ENCODE measurements at places on chromosomes 2 and 18.
A peak's percentile ranks its signal among the peaks of the same experiment; 100 is the strongest.

GRCh38 chr18:56645415-56646016 lies 5.6 kb upstream of the WDR7 start:
- peak; percentile 30 for DNase-seq

DNA sequence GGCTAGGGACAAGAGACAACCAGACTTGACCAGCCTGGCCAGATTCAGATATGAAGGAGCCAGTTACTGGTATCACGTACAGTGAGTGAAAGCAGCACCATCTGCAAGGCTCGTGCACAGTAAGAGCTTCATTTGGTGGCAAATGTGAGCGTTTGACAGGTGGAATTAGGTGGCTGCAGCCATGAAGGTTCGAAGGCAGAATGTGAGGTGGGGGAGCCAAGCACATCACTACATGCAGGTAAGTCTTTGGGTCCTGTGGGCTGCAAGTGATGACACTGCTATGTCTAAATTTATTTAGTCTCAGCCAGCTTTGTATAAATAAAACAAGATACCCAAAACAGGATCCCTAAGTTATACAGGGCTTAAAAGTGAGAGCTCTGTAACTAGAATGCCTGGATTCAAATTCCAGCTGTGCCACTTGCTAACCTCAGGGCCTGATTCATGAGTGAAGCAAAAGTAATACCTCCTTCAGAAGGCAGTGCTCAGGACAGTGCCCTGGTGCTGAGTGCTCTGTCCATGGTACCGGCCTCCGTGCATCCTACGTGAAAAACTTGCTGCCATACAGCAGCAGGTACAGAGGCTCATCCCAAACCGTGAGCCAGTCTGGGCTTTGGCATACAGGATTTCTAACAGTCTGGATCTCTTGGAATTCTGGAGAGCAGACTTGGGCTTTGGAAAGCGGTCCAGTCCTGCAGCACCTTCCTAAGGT lies 18.6 kb downstream of the DDX18 start:
- no peak for DNase-seq

DNA sequence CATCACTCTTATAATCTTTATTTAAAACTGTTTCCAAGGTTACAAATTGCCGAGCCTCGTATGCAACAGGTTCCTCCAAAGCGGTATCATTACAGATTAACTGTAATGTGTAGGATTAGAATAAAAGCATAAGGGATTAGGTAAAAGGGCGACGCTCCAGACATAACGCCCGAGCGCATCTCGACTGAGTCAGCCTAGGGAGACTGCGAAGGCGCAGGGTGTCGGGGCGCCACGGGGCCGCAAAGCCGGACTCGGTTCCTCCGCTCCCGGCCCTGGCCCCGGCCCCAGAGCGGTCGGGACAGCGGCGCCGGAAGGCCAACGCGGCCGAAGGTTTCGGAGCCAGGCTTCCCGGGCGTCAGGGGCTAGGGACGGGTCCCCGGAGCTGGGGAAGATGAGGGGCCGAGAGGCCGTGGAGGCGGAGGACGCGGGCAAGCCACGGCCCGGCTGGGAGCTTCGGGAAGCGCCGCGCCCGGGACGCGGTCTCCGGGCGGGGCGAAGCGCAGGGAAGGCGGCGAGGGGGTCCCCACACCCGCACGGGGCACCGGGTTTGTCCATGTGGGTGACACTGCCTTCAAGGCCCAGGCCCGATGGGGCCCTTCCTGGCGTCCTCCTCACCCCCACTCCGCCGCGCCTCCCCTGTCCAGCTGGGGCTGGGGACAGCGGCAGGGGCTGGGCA lies 12.9 kb upstream of the SIX3 start:
- no peak for DNase-seq

DNA sequence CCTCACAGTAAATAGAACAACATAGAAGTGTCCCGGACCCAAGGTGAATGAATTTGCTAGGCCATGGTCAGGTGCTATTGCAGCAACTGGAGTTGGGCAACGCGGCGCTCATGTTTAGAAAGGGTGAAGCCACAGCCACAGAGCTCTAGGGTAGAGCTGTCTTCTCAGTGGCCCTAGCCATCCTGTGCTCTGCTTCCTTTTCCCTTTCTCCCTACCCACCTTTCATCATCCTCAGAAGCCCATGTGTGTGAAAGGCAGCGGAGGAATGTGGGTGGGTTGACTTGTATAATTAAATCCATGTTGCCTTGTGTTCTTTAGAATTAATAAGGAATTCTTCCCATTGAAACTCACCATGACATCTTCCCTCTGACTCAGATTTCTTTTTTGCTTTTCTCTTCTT lies 336.7 kb downstream of the OSR1 start:
- DNase-seq = no peak

- no peak for DNase-seq
Observed at GRCh38 chr2:888211-888801, 62.3 kb upstream of the SNTG2 start.

DNA sequence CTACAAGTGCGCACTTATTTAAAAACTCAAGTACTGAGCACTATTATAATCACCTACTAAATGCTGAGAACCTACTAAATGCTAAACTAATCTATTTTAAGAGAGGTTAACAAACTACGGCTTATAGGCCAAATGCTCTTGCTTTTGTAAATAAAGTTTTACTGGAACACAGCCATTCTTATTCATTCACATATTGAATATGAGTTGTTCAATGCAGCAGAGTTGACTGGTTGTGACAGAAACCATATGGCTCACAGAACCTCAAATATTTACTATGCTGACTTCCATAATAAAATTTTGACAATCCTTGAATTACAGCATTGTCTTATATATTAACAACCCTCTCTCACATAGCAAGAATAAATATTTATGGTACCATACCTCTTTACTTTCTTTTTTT lies 103.2 kb downstream of the ZNF521 start:
- no peak for DNase-seq

- no peak for DNase-seq
Observed at GRCh38 chr2:236610991-236611821, 41.6 kb downstream of the ACKR3 start.

- no peak for DNase-seq
Observed at GRCh38 chr2:23351388-23352141, 33.4 kb upstream of the KLHL29 start.

DNA sequence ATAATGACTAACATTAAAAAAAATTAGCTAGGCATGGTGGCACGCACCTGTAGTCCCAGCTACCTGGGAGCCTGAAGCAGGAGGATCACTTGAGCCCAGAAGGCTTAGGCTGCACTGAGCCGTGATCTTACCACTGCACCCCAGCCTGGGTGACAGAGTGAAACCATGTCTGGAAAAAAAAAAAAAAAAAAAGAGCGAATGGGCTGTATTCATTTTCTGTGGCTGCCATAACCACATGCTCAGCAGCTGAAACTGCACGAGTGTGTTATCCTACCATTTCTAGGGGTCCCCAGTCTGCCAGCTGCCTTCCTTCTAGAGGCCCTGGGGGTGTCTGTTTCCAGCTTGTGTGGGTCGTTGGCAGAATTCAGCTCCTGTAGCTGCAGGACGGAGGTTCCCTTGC lies 247.8 kb downstream of the EIPR1 start:
- no peak for DNase-seq

GRCh38 chr2:198062826-198063225 lies 258.4 kb downstream of the PLCL1 start:
- DNase-seq = no peak

DNA sequence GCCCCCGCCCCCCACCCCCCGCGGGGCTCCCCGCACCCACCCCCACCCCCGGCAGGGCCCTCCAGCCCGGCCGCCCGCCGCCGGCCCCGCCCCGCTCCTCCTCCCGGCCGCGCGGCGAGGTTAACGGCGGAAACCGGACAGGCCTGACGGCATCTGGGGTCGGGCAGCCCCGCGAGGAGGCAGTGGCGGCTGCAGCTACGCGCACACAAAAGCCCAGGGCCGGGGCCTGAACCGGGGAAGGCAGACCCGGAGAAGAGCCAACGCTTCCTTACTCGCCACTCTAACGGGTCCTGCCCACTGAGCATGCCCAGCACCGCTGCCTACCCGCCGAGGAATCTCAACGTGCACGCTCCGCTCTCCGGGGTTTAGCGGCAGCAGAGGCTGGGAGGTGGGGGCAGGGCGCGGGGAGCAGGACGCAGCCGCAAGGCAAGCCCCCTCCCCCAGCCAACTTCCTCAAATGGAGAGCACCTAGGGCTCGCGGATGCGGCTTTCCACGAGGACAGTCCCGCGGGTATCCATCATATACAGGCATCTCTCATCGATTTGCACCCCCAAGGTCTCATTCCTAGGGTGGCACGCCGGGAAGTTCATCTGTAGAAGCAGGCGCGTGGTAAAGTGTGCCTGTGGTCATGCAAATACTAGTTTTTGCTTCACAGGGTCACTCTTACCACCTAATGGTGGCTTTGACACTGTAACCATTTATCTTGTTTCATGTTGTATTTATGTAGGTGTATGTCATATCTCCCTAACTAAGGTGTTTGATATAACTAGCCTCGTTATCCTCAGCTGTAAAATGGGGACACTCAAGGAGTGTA lies at the start of gene MEMO1:
Gene MEMO1, minus strand, starts transcription at position 339 of the 815 bp plus-strand sequence. CDS start 761 bp downstream, outside the sequence.
- peak; percentile 96 for DNase-seq

- no peak for DNase-seq
Observed at GRCh38 chr2:221377597-221377996, 194.5 kb downstream of the EPHA4 start.

DNA sequence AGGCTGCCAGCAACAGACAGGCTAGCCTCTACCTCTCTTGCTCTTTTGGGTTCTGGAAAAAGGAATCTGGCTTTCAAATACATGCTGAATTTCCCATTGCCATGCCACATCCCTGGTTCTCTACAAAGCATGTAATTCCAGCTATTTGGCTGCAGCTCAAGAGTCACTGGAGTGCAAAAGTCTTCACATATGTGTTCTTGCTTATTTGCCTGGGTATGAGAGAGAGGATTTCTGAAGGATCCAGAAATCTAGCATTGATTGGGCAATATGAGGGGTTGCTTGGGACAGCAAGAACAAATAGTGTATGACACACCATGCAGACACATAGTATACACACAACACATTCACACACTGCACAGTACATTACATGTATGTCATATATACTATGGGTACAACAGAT lies 30.7 kb upstream of the LGALSL start:
- no peak for DNase-seq

DNA sequence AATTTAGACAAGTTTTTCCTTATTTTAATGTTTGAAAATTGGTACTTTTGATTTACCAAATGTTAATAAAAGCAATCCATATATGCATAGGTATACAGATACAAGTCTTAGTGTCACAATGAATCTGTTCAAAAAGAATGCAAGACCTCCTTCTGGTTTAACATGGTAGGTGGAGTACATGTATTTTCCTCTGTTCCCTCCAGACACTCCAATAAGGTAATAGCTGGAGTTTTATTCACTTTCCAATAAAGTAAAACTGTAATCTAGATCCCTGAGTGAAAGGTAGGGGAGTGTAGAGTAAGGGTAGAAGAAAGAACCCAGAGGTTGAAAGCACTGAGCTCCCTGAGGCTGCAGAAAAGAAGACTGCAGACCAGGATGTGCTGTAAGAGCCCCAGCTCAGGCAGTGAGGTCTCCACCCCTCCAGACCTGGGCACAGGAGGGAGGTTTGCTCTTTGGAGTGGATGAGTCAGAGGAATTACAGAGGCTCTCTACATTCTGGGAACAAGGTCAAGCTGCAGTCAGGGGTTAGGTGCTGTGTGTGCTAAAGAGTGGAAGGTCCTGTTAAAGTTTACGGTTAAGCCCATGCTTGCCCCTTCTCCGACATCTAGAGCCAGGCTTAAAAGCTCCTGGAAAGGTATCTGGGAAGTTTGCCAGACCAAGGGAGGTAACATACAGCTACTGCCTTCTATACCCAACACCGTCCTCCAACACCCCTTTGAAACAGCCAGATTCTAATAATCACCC lies 27.6 kb upstream of the STAT1 start:
- no peak for DNase-seq

- no peak for DNase-seq
Observed at GRCh38 chr18:51069885-51070284, 39.9 kb downstream of the SMAD4 start.

DNA sequence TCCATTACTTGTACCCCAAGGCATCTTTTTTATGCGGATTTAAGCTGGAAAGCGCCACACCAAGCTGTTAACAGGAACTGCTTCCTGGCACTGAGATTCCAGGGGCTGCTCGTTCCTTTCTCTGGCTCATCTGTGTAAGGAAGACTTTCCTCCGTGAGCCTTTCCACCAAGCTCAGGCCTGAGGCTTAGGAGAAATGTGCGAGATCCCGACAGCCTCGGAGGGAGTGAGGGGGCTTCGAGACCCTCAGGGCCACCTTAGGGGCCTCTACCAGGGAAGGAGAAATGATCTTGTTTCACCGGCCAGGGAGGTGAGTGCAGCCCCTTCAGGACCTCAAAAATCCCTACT lies 17.1 kb downstream of the B3GNT7 start:
- no peak for DNase-seq

- no peak for DNase-seq
Observed at GRCh38 chr2:96574364-96574763, 37.8 kb downstream of the ARID5A start.

DNA sequence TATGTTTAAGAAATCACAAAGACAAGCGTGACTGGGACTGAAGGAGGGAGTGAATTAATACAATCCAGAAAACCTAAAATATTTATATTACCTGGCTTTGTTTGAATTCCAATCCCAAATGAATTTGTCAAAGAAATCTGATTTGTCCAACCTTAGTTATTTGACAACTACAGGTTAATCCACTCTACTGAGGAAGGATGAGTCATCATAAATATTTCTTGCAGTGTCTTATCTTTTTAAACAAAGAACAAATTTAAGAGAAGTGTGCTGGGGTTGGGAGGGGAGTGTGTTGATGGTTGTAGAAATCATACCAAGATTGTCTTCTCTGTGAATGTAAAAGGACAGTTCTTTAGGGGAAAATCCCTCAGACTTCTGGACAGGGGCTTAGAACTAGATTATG lies 1106.3 kb upstream of the SLC39A10 start:
- no peak for DNase-seq

- DNase-seq = peak; percentile 16
Observed at GRCh38 chr2:54409752-54410151, 46.4 kb upstream of the SPTBN1 start.

- no peak for DNase-seq
Observed at GRCh38 chr18:26689226-26689879, 141.0 kb upstream of the KCTD1 start.

DNA sequence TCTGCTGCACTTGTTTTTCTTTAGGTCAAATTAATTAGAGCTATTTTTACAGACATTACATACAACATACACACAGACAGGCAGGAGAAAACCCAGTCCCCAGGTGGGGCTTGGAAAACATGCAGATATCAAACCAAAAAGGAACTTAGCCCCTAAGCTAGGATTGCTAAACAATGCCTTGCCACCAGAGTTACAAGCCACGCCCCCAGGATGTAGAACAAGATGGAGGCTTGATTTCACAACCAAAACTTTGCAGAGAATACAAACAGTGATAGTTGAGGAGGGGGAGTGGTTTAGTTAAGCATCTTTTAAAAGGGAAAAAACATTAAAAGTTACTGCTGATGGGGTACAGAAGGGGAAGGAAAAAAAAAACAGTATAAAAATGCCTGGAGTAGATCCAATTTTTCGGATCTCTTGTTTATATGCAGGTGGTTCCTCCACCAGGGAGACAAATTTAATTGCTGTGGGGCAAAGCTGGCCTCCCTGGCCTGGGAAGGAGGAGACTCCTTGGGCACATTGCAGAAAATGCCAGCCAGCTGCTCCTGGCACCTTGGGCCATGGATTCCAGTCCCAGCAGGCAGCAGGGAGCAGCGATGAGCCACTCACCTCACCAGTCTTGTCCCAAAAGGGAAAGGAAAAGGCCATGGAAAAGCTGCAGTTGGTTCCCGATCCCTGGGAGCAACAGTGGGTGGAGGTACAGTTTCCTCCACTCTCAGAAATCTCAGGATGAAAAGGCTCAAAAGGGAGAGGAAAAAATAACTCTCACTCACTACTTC lies 348.4 kb upstream of the REG3G start:
- DNase-seq = no peak

- no peak for DNase-seq
Observed at GRCh38 chr18:38010971-38011857, 445.6 kb upstream of the CELF4 start.
